ENCODE measurements at places on chromosomes 11 and 22. TPM values are rescaled to one million over a fixed set of nuclear protein-coding genes. Genes with fewer than 3 reads are reported as not detected.

- no peak for DNase-seq
These were observed 389.3 kb downstream of the KCNA4 start for GRCh38 chr11:29627541-29627940.

DNA sequence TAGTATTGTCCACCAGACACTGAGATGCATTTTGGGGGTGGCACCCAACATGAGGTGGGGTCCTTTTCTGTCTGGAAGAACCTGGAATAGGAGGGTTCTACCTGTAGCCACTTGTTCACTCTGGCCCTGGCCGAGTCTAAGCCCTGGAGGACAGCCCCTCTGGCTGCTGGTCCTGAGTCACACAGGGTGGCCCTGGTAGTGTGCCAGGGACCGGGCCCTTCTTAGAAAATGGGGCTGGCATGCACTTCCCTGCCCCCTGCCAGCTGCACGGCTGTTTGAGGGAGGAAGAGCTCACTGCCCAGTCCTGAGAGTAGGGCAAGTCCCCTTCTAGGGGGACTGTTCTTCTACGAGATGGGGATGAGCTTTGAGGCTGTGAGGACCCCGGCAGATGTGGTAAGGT, 2.2 kb downstream of the PLCB3 start:
- no peak for DNase-seq

DNA sequence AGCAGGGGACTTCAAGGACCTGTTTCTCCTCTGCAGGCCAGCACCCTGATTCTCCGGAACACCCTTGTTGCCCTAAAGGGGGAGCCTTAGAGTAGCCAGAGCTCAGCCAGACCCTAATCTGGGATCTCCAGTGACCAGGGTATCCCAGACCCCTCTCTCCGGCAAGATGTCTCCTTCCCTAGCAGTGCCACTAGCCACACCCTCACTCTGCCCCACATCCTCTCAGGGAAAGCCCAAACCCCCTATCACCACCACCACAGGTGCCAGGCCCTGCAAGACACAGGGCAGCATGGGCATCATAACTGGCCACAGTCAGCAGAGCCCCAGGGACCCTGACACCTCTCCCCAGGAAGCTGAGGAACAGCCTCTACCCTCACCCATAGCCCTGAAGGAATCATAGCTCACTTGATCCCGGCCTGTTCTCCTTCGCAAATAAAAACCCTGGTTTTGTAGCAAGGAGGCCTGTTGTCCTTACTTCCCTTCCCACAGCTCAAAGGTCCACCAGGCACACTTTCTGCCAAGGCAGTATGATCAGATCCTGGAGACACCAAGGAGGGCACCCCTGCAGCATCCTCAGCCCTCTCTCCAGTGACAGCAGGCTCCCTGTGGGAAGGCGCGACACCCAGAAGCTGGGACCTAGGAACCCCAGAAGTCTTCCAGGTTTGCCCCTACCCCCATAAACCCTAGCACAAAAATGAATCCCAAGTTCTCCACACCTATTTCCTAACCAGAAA, 4.6 kb downstream of the CFL1 start:
- DNase-seq: no peak

DNA sequence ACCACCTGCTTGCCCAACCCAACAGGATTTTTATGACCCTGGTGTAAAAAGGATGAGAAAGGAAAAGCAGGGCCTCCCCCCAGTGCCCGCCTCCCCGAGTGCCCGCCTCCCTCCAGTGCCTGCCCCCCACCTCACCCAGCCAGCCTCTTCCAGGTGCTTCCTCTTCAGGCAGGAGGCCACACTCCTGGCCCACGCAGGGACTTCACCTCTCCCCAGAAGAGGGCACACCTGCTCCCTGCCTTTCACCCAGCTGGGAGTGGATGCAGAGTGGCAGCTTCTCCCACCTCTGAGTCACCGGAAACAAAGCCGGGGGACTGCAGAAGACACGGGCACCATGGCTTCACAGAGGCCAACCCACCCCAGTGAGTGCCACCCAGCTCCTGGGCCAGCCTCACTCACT, 16.1 kb downstream of the CPT1A start:
- DNase-seq: no peak

GRCh38 chr22:35505399-35506258, 35.0 kb upstream of the RASD2 start:
- no peak for DNase-seq

DNA sequence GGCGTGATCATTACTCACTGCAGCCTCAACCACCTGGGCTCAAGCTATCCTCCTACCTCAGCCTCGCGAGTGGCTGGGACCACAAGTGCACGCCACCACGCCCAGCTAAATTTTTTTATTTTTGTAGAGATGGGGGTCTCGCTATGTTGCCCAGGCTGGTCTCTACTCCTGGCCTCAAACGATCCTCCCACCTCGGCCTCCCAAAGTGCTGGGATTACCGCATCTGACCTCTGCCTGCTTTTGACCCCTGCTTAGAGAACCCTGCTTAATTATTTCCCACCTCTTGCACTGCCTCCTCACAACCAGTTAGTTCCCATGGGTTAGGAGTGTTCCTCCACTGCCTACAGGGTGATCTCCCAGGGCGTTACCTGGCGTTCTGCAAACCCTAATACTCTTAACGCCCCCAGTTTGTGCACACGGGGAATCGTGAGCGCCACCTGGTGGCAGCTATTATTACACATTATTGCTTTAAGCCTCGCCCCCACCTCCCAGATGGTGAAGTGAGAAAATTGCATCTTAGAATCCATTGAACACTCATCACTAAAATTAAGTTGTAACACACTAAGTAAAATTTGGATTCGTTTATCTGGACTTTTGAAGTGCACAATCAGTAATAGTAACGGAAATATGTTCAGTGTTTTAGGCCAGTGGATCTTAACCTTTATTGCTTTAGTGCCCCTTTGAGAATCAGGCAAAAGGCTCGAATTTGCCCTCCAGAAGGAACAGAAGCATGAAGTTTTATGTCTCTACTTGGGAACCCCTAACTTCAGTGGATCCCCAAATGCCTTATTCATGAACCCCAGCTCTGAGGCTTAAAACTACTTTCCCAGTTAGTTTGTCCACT, 61.4 kb upstream of the ASPHD2 start:
- DNase-seq: peak; percentile 74

Gene HTR3B
- 0.24 TPM for total RNA-seq

Gene CLMP
- not detected for total RNA-seq

Gene NCAPD3
- total RNA-seq: 13.4 TPM

Gene TIMM10B
- total RNA-seq: 68.5 TPM
